RPMI8226 (cell line): ENCODE measurements at places on chromosomes 7 and 10.

GRCh38 chr7:2645274-2645868, 13.6 kb downstream of the TTYH3 start:
- DNase-seq, result no peak

DNA sequence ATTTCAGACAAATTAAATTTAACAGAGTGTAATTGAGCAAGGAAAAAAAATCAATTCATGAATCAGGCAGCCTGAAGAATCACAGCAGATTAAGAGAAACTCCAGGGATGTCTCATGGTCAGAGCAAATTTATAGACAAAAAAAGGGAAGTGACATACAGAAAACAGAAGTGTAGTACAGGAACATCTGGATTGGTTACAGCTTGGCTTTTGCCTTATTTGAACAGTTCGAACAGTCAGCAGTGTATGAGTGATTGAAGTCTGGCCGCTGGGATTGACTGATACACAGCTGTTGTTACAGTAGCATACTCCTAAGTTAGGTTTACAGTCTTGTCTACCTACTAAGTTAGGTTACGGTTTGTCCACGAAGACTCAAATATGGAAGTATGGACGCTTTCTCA, 255.3 kb downstream of the HPSE2 start:
- no peak for DNase-seq

DNA sequence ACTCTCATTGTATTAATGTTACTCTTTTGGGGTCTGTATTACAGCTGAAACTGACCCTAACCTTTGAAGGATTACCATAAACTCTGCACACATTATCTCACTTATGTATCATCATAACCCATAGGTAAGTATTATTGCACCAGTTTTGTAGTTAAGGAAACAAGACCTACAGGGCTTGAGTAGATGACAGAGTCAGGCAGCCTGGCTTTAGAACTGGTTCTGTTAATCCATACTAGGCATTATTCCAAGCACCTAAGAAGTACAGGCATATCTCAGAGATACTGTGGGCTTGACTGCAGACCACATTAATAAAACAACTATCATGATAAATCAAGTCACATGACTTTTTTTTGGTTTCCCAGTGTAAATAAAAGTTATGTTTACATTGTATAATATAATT, 17.1 kb upstream of the AKR1B1 start:
- DNase-seq, result no peak

DNA sequence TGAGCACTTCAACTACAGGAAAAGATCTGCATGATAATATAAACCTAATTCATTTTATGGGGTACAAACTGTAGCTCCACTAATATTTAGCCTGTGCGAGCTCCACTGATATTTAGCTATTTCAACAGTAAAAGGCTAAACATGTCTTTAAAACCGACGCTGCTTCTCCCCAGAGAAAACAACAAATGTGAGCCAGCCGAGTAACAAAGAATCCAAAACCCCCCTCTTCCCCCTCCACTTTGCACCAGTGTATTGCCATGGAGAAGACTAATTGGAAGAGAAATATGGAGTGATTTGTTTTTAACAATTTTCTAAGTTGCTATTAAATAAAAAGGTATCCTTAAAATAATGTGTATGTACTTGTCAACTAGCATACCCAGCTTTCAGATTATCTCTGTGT, 136.7 kb downstream of the GFRA1 start:
- no peak for DNase-seq

- no peak for DNase-seq
Measured at GRCh38 chr7:117014673-117015133, 61.4 kb downstream of the ST7 start.

GRCh38 chr7:99767662-99768061, 16.3 kb downstream of the CYP3A4 start:
- no peak for DNase-seq

DNA sequence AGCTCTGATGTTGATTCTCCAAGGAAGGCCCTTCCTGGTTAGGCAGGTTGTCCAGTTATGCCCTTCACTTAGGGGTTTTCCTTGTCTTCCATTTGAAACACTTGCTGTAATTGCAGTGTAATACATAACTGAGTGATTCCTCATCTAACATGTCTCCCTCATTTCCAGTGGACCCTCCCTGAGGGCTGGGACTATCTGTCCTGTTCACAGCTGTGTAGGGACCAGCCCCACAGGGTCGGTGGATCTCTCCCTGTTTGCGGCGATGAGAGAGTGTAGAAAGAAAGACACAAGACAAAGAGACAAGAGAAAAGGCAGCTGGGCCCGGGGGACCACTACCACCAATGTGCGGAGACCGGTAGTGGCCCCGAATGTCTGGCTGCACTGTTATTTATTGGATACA, 135.9 kb upstream of the EEPD1 start:
- DNase-seq, result no peak

DNA sequence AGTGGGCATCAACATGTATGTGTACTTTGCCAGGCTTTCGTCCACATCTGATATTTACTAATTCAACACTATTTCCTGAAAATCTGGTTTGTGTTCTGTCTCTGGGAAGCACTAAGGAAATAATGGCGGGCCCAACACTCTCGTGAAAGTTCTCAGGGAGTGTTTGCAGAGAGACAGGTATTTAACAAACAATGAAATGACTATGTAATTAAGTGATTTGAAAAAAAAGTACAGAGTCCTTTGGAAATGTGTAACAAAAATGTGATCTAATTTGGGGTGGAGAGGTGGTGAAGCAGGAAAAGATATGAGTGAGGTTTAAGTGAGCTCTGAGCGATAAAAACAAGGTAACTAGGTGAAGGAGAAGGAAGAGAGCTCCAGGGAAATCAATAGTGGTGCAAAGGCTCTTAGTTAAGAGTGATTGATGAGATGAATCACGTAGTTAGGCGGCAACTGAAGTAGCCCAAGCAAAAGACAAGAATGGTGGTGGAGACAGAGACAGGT, 95.3 kb upstream of the DNAJB12 start:
- DNase-seq, result no peak

DNA sequence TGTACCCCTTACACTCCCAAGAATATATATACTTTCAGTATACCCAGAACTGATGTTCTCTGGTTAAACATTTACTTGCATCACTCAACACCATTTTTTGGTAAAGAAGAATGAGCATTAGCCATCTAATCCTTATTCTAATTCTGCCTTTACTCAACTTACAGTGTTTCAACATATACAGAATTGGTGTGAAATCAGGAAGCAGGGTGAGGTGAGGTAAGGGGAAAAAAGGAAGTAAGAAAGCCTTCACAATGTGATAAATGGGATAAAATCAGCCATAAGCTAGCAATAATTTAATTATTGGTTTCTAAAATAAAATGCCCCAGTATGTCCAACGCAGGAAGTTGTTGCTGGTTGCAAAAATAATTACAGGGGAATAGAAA, 605.4 kb downstream of the KCNMA1 start:
- DNase-seq, result no peak

GRCh38 chr7:136142583-136142982, 165.4 kb upstream of the MTPN start:
- no peak for DNase-seq

- no peak for DNase-seq
Measured at GRCh38 chr7:36784991-36785940, 61.0 kb upstream of the AOAH start.

DNA sequence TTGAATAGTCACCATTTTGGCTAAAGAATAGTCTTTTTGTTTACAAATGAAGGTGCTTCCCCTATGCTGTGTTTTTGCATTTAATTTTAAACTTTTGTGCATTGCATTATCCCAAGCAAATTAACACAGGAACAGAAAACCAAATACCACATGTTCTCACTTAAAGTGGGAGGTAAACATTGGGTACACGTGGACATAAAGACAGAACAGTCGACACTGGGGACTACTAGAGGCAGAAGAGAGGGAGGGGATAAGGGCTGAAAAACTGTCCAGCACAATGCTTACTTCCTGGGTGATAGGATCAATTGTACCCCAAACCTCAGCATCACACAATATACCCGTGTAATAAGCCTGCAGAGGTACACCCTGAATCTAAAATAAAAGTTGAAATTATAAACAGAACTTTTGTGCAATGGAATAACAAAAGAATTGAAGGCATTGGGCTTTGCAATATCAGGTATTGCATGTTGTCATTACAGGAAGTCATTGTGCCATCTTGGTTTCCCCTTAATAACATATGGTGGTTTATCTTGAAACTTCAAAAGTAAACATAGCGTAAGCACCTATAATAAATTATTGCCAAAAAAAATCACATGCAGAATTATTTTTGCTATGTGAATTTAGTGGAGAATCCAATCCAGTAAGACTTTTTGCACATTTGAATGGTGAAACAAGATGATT, 16.1 kb downstream of the ADD3 start:
- no peak for DNase-seq

GRCh38 chr10:130804281-130804680, 507.2 kb downstream of the TCERG1L start:
- no peak for DNase-seq

DNA sequence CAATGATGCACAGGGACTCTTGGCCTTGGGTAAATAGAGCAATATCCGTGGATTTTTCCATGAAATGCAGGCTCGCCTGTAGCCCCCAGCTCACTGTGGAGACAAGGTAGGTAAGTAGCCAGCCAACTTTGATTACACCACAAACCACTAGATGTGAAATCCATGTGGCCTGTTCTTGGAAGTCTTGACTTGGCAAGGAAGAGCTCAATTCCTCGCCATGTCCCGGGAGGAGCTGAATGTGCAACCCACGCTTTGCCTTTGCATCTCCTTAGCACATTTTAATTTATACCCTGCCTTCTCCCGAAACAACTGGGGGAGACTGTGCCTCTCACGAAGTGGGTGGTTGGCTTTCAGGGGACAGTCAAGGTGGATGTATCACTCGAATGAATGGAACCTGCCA, 347.7 kb upstream of the MKI67 start:
- no peak for DNase-seq

DNA sequence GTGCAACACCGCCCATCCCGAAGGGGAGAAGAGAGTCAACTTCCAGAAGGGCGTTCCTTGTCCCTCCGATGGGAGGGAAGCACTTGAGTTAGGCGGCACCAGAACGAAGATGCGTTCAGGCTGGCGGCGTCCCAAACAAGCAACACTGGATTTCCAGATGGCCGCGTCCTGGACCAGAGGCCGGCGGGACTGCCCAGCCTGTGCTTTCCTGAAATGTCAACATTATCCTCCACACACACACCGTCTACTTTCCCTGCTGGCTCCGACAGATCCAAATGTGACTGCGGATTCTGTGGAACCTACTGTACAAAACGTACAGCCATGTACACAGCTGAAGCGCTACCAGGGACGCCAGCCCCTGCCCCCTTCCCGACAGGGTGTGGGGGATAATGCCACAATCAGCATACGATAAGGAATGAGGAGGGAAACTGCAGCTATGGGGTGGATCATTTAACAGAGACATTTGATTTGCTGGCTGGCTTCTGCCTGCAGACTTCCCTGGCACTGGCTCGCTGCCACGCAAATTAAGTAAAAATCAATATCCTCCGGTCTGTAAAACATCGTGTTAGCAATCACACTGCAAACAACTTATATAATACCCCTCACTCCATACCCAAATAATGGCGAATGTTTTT, 82.1 kb downstream of the ZRANB1 start:
- no peak for DNase-seq

GRCh38 chr7:150357270-150357669, 11.4 kb upstream of the REPIN1 start:
- DNase-seq, result peak; percentile 81

GRCh38 chr10:110421512-110422138, 76.1 kb upstream of the DUSP5 start:
- DNase-seq, result peak; percentile 69

DNA sequence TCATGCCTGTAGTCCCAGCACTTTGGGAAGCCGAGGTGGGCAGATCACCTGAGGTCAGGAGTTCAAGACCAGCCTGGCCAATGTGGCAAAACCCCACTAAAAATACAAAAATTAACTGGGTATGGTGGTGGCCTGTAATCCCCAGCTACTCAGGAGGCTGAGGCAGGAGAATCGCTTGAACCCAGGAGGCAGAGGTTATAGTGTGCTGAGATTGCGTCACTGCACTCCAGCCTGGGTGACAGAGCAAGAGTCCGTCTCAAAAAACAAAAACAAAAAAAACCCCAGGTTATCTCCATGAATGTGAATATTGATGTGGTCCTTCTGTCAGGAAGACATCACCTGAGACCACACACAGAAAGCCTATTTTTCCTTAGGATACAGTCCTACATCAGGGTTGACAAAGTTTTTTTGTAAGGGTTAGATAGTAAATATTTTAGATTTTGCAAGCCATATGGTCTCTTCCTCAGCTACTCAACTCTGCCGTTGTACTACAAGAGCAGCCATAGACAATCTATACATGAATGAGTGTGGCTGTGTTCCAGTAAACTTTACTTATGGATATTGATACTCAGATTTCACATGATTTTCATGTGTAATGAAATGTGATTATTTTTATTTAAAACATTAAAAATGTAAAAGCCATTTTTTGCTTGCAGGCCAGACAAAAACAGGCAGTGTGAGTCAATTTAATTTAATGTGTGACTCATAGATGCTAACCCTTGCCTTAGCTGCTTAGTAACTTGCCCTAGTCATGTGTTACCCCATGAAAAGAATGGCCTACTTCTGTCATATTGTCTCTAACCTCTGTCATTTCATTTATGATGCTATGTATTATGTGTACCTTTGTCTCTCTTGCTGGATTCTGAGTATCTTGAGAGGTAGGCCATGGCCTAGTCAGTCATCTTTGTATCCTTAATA, 78.1 kb downstream of the TPST1 start:
- no peak for DNase-seq

- peak; percentile 31 for DNase-seq
Measured at GRCh38 chr10:110858297-110858934, 13.3 kb upstream of the PDCD4 start.

GRCh38 chr7:66539902-66540375, 88.7 kb upstream of the KCTD7 start:
- DNase-seq, result no peak

GRCh38 chr7:961546-962400, 7.3 kb upstream of the ADAP1 start:
- no peak for DNase-seq

DNA sequence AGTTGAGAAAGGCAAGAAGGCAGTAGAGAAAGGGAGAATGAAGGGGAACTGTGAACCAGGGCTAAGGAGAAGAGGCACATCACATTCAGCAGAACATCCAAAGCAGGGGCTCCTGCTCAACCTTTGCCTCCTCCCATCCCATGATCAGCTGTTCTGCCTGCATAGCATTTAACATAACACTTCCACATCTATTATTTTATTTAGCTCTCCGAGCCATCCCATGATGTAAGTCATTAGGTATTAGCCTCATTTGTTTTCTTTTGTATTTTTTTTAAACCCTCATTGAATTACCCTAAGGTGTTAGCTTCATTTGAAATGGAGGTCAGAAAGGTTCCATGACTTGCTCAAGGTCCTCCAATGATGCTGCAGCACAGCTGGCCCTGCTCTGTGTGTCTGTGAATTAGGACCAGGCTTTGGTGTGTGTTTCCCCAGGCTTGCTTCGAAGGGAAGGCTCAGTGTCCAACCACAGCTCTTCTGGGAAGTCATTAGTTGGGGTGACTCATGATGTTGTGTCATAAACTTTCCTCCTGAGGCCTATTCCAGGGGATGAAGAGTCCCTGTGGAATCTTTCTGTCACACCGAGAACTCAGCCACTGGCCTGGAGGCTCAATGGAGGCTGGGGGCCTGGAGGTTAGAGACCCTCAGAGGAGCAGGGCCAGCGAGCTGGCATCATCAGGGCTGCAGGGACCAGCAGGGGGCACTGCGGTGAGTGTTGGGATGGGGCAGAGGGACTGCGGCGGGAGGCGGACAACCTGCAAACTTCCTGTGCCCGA, 16.5 kb downstream of the NPFFR1 start:
- no peak for DNase-seq

- DNase-seq, result no peak
Measured at GRCh38 chr10:128031216-128031615, 95.0 kb downstream of the MKI67 start.
